ENCODE measurements at places on chromosomes 7 and 10.

DNA sequence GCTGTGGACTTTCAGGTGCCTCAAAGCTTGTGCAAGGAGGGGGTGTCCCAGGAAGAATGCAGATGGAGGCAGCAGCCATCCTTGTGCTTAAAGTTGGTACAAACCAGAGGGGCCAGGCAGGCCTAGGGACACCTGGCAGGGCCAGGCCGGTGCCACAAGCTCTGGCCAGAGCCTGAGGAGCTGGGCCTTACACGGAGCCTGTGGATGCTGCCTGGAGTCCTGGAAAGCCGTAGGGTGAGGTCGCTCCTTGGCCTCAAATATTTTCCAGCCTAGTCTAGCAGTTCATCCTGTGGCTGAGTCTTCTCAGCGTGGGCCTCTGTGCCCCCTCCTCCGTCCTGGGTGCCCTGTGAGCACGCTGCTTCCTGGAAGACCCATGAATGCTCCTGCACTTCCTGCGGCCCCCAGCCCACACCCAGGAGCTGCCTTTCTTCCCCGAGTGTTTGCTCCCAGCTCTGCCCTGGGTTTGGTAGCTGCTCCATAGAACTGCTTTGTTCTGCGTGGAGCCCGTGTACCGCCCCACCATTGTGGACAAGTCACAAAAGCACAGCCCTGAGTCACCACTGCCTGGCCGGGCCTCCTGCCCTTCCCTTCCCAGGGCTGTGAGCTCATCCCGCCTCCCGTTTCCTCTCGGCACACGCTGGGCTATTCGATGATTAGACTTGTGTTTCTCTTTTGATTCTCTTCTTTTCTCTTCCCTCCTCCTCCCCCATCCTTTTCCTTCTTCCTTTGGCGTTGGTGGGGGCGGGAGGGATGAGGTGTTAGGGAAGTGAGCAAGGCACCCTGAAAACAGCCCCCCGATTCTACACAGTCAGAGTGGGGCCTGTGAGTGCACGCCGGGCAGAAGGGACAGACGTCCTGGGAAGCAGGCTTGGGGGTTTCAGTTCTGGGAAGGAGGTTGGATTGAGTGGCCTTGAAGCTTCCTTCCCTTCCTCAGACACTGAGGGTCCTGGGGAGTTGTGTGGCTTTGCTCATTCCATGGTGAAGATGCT lies 73.2 kb upstream of the SHH start:
- no peak for DNase-seq

DNA sequence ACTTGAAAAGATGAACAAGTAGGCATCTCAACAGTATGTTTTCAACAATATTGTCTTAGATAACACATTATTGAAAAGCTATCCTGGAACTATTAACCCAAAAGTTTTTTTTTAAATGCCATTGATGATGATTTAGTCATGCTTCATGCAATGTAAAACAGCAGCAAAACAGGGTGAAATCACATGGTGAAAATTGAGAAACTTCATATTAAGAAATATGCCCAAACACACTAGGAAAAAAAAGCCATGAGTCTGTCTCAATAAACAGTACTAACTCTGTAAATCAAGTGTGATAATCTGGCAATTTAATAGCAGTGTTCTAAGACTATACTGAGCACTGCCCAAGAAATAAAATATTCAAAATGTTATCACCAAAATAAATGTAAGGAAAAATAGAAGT lies 613.1 kb downstream of the KCNMA1 start:
- DNase-seq = no peak

- DNase-seq = no peak
Observed at GRCh38 chr10:10911471-10911921, 106.2 kb upstream of the CELF2 start.

GRCh38 chr7:74479961-74480829 lies 26.5 kb downstream of the GTF2IRD1 start:
- DNase-seq = no peak

GRCh38 chr7:137877027-137877675 lies 30.4 kb upstream of the DGKI start:
- DNase-seq = no peak

- no peak for DNase-seq
Observed at GRCh38 chr10:12299222-12299965, 50.0 kb upstream of the CAMK1D start.

- DNase-seq = peak; percentile 87
Observed at GRCh38 chr7:130960208-130960988, 226.4 kb upstream of the KLF14 start.
